Uterine smooth muscle cell (primary cell): ENCODE measurements at places on chromosomes 11 and 22. TPM values are rescaled to one million over a fixed set of nuclear protein-coding genes. Genes with fewer than 3 reads are reported as not detected.

The TRPM5 gene
- not detected in 2 replicates for total RNA-seq

The NPAS4 gene
- not detected in 2 replicates for total RNA-seq

The P2RX6 gene
- total RNA-seq: 0.44 and 2.5 TPM in 2 replicates

The PATE4 gene
- not detected in 2 replicates for total RNA-seq

The NUDT8 gene
- total RNA-seq: 7.5 and 8.7 TPM in 2 replicates

The MS4A12 gene
- not detected in 2 replicates for total RNA-seq

The MGAT3 gene
- total RNA-seq: under 0.01 TPM in 1 of 2 replicates, not detected in the other

The ENTHD1 gene
- not detected in 2 replicates for total RNA-seq

The NCF4 gene
- not detected in 2 replicates for total RNA-seq

The RAG2 gene
- not detected in 2 replicates for total RNA-seq

The SYCE3 gene
- not detected in 2 replicates for total RNA-seq

The LSP1 gene
- 0.33 and 0.62 TPM in 2 replicates for total RNA-seq

The CLMP gene
- total RNA-seq: 103 and 152 TPM in 2 replicates

The KCTD17 gene
- 30.5 and 40.8 TPM in 2 replicates for total RNA-seq

The IFITM10 gene
- total RNA-seq: 0.89 and 1.5 TPM in 2 replicates
